ENCODE measurements at places on chromosomes 5 and 9.

GRCh38 chr5:169862391-169862811, 117.9 kb downstream of the INSYN2B start:
- no peak for DNase-seq

GRCh38 chr9:15578714-15579113, 25.9 kb downstream of the CCDC171 start:
- DNase-seq = no peak

DNA sequence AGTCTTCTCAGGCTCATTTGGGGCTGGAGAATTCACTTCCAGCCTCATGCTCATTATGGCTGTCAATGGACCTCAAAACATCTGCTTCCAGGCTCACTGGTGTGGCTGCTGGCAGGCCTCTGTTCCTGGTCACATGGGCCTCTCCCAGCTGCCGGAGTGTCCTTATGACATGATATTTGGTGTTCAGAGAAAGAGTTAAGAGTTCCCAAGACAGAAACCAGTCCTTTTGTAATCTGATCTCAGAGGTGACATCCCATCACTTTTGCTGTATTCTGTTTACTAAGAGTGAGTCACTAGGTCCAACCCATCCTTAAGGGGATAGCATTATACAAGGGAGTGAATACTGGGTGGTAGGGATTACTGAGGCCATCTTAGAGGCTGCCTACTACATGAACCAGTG, 104.6 kb downstream of the CACNA1B start:
- DNase-seq = no peak

- no peak for DNase-seq
Measured at GRCh38 chr9:13847270-13847669, 466.7 kb downstream of the NFIB start.

DNA sequence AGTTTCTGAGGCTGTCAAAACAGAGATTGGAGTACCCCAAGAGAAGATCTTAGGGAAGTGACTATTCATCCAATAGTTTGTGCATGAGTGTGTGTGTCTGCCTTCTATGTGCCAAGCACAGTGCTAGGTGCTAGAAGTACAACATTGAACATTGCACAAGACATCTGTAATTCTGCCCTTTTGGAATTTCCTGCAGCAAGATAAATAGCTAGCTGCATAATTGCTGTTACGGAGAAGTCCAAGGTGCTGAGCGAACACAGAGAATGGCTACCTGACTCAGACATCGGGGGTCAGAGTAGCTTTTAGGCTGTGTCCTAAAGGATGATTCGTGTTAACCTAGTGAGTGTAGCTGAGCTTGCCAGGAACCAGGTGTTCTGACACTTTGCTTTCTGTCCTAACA, 44.8 kb downstream of the PAPPA start:
- DNase-seq = no peak

DNA sequence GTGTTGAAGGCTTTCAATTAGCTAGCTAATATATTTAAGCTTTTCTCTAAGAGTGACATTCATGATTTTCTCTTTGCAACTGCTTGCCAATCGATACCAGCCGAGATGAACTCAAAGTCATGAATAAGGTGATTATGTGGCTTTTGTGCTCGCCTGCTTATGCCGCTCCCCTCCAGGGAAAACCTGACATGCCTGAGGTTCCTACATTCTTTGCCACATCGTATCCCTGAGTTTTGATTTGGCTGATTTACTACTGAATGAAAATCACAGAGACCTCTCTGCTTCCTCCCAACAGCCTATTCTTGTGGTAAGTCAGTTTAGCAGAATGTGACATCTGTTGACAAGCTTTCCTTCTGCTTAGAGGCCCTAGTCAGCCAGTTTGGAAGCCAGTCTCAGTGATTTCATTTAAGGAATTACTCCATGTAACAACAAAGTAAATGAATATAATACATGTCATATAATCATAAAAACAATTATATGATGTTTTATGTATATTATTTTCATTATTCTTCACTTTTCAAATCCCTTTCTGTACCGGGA, 513.4 kb downstream of the CSNK1G3 start:
- no peak for DNase-seq

- no peak for DNase-seq
Measured at GRCh38 chr5:75279321-75279720, 42.6 kb upstream of the ANKRD31 start.

DNA sequence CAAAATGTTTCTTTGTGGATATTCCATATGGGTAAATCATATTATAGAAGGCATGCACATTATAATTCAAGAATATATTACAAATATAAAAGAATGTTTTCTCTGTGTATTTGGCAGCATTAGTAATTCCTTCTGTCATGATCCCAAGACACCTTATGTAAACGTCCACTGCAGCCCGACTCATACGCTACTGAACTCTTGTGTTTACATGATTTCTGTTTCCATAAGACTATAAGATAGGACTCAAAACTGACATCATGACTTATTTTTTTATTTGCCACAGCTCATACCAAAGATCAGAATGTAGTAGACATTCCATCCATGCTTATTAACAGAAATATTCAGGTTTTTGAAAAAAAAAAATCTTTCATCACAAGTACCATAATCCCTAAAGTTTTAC, 234.1 kb downstream of the AP3B1 start:
- DNase-seq = no peak

GRCh38 chr9:103661663-103662062, 432.4 kb upstream of the SMC2 start:
- DNase-seq = no peak

GRCh38 chr9:131704988-131705387, 34.9 kb downstream of the RAPGEF1 start:
- no peak for DNase-seq

DNA sequence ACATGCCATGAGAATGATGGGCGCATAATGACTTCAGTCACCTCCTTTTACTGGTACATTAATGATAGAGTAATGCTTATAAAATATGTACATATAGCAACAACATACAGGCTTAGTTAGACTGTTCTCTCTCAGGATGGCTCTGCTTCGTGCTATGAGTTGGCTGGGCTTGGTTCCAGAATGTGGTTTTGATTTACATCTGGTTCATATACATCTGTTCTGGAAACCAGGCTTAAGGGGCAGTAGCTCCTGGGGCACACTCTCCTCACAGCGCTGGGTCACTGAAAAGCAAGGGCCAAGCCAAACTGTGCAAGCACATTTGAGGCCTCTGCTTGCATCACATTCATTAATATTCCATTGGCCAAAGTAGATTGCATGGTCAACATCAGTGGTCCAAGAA, 44.9 kb downstream of the PCSK1 start:
- no peak for DNase-seq

- no peak for DNase-seq
Measured at GRCh38 chr9:103714992-103715391, 379.1 kb upstream of the SMC2 start.

- DNase-seq = no peak
Measured at GRCh38 chr5:14946815-14947620, 75.4 kb upstream of the ANKH start.

GRCh38 chr5:159088371-159088770, 11.3 kb downstream of the EBF1 start:
- no peak for DNase-seq

DNA sequence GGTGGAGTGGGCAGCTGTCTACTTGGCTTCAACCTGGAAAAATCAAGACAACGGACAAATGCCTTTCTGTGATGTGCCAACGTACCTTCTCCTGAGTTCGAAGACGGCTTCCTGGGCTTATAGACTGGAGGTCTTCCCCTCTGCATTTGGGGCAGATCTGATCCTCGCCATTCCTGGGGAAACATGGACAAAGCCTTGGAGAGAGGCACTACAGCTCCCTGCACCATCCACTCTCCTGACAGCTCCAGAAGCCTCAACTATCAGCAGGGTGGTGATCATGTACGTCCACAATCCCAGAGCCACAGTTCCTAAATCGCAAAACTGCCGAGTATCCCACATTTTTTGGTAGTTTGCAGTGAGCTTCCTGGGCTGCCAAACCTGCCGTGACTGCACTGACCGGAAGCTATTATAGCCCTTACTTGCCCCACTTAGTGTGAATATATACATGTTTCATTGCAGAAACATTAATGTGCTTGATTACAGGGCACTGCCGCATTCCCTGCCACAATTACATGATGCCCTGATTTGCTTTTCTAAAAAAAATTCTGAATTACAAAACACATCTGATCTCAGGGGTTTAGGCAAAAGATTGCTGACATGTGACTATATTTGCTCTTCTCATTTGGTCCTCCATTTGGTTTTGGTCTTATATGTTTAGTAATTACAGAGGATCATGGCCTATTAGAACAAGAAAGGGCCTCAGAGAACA, 2.8 kb downstream of the TRAF1 start:
- no peak for DNase-seq

GRCh38 chr5:107184066-107184465, 486.7 kb downstream of the EFNA5 start:
- no peak for DNase-seq

- DNase-seq = no peak
Measured at GRCh38 chr5:53580547-53580946, 20.1 kb downstream of the NDUFS4 start.

DNA sequence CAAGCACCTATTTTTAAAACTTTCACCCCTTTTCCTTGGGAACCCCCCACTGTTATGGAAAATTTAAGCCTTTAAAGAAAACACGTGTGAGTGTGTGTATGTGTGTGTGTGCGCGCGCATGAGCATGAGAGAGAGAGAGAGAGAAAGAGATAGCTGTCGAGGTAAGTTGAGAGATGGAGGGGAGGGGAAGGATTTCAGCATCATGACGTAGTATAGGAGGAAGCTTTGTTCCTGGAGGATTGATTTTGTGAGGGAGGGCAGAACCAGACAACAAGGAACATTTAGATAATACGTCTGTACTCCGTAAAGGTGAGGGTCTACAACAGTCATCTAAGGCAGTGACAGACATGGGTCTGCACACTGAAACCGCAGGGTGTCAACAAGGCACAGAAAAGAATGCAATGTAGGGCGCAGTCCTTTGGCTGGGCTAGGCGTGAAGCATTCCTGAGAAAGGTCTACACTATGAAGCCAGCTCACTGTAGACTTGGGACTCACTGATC, 227.7 kb downstream of the SMARCA2 start:
- DNase-seq = no peak

GRCh38 chr5:81006947-81007636, 46.9 kb downstream of the RASGRF2 start:
- peak; percentile 14 for DNase-seq

DNA sequence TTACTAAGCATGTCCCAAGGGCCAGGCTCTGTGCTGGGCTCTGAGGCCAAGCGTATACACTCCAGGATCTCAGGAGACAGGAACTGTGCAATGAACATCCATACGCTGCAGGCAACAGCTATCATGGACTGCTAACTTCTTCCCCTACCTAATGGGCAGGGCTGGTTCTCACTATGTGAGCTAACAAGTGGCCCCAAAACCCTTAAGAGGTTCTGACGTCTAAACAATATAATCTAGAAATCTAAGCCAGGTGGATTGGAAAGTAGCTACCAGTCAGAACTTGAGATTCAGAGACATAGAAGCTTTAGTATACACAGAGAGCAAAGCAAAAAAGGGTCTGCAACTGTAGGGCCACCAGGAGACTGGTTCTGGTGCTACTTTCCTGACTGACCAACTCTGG, 27.6 kb downstream of the ABCA1 start:
- DNase-seq = no peak

DNA sequence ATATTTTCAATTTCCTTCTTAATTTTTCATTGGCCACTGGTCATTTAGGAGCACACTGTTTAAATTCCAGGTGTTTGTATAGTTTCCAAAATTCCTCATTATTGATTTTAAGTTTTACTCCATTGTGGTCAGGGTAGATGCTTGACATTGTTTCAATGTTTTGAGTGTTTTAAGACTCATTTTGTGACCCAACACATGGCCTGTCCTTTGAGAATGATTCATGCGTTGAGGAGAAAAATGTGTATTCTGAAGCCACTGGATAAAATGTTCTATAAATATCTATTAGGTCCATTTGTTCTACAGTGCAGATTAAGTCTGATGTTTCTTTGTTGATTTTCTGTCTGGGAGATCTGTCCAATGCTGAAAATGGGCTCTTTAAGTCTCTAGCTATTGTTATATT, 24.4 kb upstream of the FNIP1 start:
- DNase-seq = no peak

- DNase-seq = no peak
Measured at GRCh38 chr5:78547731-78548615, 100.6 kb downstream of the LHFPL2 start.

DNA sequence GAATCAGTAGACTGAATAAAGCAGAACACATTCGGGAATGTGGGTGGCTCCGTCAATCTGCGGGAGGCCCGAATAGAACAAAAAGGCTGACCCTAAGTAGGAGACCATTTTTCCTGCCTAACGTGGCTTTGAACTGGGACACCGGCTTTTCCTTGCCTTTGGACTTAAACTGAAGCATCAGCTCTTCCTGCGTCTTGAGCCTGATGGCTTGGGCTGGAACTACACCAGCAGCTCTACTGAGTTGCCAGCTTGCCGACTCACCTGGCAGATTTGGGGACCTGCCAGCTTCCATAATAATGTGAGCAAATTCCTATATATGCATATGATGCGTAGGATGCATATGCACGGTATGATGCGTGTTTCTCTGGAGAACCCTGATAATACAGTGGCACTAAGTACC, 111.3 kb downstream of the DAPK1 start:
- no peak for DNase-seq

GRCh38 chr9:98330831-98331230, 75.4 kb upstream of the TBC1D2 start:
- no peak for DNase-seq

- DNase-seq = no peak
Measured at GRCh38 chr5:151022511-151023018, 2.2 kb downstream of the GPX3 start.

DNA sequence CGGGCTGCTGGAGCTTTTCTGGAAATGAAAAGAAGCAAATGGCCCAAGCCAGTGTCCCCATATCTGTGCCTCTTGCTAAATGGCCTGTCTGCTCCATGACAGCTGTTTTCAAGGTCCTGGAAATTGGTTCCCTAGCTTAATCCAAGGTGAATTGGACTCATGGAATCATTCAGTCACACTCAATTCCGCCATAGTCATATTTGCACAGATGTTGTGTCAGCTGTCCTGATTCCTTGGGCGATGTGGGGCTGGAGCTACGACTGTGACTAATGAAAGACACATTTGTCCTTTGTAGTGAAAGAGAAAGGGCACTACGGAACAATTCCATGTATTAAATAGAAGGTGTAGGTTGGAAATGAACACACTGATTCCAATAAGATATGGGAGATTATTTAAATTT, 102.9 kb upstream of the MEGF10 start:
- DNase-seq = no peak

GRCh38 chr9:96618209-96619123, 1.2 kb downstream of the CDC14B start:
- no peak for DNase-seq

GRCh38 chr9:91253488-91253887, 108.2 kb downstream of the AUH start:
- no peak for DNase-seq

- DNase-seq = no peak
Measured at GRCh38 chr5:137808503-137809135, 54.5 kb upstream of the HNRNPA0 start.

GRCh38 chr5:149006426-149006825, 56.4 kb downstream of the SH3TC2 start:
- DNase-seq = no peak

- DNase-seq = no peak
Measured at GRCh38 chr5:79850316-79850822, 140.7 kb downstream of the MTX3 start.
